ENCODE measurements at places on chromosomes 6 and 20.
A peak's percentile ranks its signal among the peaks of the same experiment; 100 is the strongest.

DNA sequence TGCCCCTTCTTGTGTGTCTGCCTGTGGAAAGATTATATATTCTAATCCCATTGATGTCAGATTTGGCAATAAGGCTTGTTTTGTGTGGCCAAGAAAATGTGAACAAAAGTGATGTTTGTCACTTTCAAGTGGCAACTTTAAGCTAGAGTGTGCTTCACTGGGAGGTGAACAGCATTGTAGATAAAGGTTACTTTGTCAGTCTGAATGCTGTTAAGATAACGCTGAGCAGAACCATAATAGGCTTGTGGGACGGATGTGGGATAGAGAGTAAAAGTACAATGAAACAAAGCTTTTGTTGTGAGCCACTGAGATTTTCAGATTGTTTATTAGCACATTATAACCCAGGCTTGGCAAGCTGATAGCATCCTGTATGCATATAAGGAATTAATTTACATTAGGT, 303.8 kb upstream of the MAN1A1 start:
- no peak for DNase-seq

- no peak for DNase-seq
Measured at GRCh38 chr6:74676906-74677305, 528.9 kb downstream of the COL12A1 start.

GRCh38 chr6:34145161-34146020, 496 bp downstream of the GRM4 start:
- DNase-seq = peak; percentile 41

DNA sequence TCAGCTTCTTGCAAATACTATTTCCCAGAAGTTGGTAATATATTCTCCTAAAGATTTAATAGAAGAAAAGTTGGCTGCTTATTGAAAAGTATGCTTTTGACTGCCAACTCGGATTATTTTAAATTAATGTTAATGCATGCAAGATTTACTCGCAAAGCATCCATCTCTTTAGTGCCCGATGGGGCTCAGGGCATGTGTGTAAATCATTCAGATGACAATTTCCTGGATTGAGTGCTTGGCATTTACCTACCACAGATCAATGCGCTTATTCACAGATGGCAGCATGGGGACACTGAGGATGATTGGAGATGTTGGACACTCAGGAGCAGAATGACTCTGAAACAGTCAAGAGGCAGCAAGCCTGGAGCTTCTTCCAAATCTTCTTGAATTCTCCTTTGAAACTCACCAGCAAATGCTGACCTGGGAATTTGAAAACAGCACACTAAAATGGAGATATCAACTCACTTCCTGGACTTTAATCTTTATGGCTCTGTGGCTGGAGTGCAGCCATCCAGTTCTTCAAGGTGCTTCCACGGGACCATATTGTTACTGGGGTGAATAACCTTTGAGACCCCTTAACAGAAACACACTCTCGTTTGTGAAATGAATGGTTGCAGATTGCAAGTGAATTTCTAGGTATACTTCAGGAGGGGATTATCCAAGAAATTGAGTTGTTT, 34.1 kb upstream of the TIAM2 start:
- DNase-seq = no peak

- no peak for DNase-seq
Measured at GRCh38 chr20:60361761-60362395, 403.7 kb downstream of the CDH26 start.

- no peak for DNase-seq
Measured at GRCh38 chr20:53582574-53583351, 10.9 kb downstream of the ZNF217 start.

- no peak for DNase-seq
Measured at GRCh38 chr6:125930765-125931418, 25.7 kb upstream of the HINT3 start.

GRCh38 chr6:17313971-17314370, 32.8 kb downstream of the RBM24 start:
- DNase-seq = no peak

- no peak for DNase-seq
Measured at GRCh38 chr6:163789199-163789810, 374.8 kb downstream of the QKI start.

GRCh38 chr6:55957961-55958422, 82.6 kb upstream of the BMP5 start:
- no peak for DNase-seq

GRCh38 chr6:113359155-113360140, 497.7 kb upstream of the MARCKS start:
- no peak for DNase-seq

- no peak for DNase-seq
Measured at GRCh38 chr20:6711951-6712649, 55.4 kb upstream of the BMP2 start.

DNA sequence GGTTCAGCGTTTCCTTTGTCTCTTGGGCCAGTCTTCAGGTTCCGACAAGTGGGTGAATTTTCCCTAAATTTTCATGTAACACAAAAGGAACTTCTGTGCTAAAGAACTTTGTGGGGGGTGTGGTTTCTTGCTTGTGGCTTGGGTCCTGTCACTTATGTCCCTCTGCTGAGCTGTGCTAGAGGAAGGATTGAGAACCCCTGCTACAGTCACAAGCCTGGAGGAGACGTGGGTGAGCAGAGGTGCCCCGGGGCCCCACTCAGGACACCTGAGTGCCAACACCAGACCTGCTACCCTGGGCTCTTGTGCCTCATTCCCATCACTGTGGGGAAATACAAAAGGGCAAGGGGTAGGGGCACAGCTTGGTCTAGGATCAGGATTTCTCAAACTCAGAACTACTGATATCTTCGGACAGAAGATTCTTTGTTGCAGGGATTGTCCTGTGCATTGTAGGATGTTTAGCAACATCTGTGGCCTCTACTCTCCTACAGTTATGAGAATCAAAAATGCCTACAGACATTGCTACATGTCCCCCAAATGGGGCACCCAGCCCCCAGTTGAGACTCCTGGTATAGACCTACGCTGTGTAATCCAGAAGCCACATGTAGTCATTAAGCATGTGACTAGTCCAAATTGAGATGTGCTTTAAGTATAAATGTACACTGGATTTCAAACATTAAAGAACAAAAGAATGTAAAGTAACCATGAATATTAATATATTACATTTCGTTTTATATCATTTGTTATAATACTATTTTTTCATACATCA, 128.7 kb downstream of the LY86 start:
- no peak for DNase-seq

- no peak for DNase-seq
Measured at GRCh38 chr20:20405623-20406022, 37.7 kb downstream of the INSM1 start.

GRCh38 chr20:59645761-59646171, 41.4 kb downstream of the PHACTR3 start:
- DNase-seq = no peak

GRCh38 chr20:958936-959815, 42.9 kb downstream of the RSPO4 start:
- DNase-seq = no peak

- DNase-seq = no peak
Measured at GRCh38 chr20:55009066-55009465, 533.7 kb downstream of the DOK5 start.

DNA sequence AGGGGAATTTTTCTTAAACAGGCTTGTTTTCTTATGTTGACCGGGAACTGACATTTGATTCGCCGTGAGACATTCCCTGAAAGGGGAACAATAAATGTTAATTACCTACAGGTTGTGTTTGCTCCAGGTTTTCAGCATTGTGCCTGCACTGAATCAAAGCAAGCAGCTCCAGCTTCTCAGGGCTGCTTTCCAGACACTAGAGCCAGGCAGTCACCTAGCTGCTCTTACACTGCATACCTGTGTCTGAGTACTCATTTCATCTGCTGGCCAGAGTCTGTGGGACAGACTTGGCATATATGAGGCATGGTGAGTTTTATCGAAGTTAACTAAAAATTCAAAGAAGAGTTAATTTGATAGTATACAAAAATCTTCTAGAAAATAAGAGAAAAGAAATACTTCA, 951.8 kb upstream of the MAP3K7 start:
- no peak for DNase-seq

GRCh38 chr6:30489081-30490025, at the start of gene HLA-E:
Gene HLA-E, plus strand, starts transcription at chr6:30489509. Its CDS starts 23 bp downstream, at chr6:30489532.
- DNase-seq = peak; percentile 32

- no peak for DNase-seq
Measured at GRCh38 chr6:21914121-21914973, 320.8 kb downstream of the SOX4 start.

GRCh38 chr20:58481481-58482021, 33.6 kb downstream of the APCDD1L start:
- peak; percentile 7 for DNase-seq

- no peak for DNase-seq
Measured at GRCh38 chr20:38523697-38524096, 51.1 kb downstream of the RALGAPB start.

DNA sequence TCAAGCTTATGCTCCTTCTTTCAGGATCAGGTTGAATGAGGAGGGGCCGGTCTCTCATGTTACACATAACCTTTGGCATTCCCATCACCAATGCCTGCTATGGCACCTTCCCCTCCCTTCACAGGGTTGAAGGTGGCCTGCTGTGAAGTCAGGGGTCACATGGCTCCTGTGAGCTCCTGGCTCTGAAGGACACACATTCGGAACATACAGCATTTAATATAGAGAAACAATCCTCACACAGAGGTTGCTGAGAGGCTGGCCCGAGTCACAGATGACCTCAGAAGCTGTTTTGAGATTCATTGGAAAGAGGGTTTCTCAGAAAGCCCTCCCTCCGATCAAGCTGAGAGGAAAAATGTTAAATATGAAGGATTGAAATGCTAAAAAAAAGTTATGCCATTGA, 82.1 kb downstream of the PSMG4 start:
- no peak for DNase-seq

- DNase-seq = no peak
Measured at GRCh38 chr6:33799454-33800113, 4.2 kb downstream of the MLN start.

DNA sequence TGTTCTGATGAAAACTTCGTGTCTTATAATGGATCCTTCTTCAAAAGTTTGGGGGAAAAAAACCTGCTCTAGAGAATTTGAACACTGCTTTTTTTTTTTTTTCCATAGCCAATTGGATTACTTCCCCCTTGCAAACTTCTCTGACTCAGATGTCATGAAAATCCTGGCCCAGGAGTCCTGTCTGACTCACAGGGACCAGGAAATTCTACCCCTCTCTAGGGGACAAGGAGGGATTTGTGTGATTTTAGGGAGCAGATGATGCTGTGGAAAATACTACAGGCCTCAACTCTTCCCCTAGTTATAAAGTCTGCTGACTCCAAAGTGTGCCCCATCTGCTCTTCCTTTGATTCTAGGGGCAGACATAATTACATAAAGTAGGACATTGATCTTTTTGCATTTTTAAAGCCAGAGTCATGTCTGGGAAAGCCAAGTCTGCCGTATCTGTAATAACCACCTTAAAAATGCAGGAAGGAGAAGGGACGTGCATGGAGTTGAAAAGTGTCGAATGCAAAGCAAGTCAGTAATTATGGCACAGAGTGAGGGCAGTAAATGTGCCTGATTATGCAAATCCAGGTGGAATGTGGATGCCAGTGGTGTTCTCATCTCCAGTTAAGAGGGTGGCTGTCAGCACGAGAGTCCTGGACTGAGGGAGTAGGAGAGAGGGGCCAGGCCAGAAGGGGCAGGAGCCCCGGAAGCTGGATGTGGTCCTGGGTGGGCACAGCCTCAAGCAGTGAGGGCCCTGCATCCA, 144.3 kb upstream of the SULF2 start:
- no peak for DNase-seq

DNA sequence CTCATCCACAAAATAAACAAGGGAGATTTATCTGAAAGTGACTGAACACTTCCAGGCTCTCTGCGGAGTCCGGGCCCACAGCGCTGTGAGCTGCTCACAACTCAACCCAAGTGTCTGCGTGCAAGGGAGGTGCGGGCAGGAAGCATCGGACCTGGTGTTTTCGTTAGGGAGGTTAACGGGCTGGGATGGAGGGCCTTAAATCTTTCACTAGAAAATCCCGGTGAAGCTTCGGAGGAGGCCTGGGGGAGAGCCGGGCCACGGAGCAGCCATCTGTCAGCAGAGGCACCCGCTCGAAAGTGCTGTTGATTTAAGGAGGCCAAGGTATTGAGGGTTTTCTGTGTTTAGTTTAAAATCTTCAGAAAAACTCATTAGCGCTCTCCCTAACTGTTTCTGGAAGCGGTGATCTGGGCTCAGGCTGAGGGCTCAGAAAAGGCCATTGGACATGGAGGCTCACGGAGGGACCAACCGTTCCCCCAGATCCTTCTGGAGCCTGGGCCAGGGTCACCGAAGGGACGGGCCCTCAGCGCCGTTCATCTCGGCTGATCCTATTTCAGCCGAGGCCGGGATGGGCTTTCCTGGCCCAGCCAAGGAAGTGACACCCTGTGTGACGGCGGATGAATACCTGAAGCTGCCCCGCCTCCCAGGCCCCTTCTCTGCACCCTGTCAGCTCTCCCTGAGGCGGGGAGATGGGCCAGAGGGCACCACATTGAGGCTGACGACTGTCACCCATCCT, 20.7 kb downstream of the GATA5 start:
- DNase-seq = no peak

GRCh38 chr20:50866036-50866685, 65.1 kb downstream of the ADNP start:
- DNase-seq = no peak

DNA sequence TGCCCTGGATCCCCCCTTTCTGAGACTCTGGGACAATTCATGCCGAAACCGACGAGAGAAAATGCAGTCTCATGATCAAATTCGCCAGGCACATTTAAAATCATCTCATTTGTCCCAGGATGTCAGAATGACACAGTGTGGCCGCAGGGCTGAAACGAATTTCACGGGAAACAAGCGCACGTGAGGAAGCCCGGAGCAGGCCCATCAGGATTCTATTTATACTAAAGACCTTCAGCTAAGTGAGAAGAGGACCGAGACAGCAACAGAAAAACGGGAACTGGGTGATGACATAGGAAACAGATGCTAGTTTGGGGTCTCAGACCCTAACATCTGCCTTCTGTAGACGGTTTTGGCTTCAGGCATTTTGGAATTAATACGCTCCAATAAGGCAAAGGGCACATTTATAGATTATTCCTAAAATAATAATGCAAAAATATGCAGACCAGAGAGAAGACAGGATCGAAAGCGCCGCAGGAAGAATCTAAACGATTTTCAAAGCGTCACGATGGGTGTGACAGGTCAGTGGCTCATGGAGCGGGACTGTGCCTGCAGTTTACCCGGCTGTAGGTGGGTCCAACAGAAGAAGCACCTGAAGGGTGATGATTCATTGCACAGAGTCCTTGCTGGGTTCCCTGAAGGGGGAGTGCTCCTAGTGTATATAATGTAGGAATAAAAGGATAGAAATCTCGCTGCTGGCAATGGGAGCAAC, 80.8 kb upstream of the MPC1 start:
- no peak for DNase-seq

GRCh38 chr20:47146686-47147085, 209.8 kb downstream of the ZMYND8 start:
- DNase-seq = no peak

DNA sequence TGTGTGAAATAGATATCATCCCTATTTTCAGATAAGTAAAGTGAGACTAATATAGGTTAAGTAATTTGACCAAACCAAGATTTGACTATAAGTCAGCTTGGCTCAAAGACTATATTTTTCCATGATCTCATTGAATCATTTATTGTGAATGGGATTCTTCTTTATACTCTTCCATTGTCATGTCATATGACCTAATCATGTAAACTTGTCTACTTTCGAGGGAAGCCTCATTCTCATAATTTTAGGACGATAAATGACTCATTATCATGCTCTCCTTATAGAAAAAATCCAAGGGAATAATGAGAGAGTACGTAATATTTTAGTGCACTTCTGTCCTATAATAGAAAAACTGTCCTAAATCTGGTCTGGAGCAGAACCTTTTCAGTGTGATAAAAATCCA, 40.9 kb upstream of the CCN6 start:
- DNase-seq = no peak
